ENCODE measurements at places on chromosomes 6 and 20. TPM values are rescaled to one million over a fixed set of nuclear protein-coding genes. Genes with fewer than 3 reads are reported as not detected.

Gene IFT52
- 19.9 TPM for total RNA-seq

Gene CFAP206
- total RNA-seq, result 3.9 TPM

Gene TOMM6
- total RNA-seq, result 134 TPM

Gene C20orf144
- not detected for total RNA-seq

DNA sequence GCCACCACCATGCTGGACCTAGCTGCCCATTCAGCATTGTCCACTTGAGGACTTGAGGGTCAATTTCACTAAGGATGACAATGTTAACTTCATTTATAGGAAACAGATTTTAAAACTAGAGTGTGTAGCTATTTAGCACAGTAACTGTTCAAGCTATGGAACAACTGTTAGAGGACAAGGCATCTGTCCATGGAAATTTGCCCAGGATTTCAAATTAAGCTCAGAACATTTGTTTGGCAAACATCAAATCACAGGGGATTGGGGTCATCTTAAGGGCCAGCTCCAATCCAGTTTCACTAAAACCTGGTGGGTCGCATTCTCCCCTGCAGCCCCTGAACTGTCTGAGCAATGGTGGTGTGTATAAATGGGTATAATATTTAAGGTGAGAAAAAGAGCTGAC lies 35.1 kb downstream of the PM20D2 start:
- no peak overlapping the region for H3K27ac ChIP-seq
- H3K4me3 ChIP-seq, result no peak overlapping the region
- H3K4me1 ChIP-seq, result no peaks in the 10 kb centered on the region
- H3K36me3 ChIP-seq, result no peaks in the 10 kb centered on the region
